ENCODE measurements at places on chromosomes 2 and 18.

DNA sequence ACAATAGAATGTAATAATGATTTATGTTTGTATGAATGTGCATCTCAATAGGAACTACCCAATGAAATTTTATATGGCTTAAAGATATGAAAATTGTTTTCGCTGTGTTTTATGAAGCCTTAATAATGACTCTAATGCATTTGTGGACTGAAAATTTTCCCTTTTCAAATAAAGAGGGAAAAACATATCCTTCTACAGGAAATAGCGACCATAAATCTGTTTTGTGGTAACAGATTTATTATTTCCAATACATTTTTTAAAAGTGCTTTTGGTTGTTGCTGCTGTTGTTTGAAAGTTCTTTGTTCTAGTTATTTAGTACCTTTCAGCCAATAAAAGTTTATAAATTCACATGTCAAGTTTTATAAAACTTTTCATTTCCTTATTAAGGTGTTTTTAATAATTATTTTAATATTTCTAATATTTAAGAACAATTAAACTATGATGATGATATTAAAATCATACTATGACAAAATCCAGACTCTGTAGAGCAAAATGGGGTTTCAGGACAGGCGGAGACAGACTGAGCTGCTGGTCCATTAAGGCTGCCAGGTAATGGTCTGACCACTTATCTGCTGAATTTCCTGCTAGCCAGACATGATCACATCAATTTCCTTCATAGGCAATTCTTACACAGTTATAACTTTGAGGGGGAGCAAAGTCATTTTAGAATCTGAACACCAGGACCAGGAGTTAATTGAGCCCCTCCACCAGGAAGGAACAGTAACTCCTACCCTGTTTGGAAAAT, 65.7 kb upstream of the NEUROD1 start:
- DNase-seq, result no peak

DNA sequence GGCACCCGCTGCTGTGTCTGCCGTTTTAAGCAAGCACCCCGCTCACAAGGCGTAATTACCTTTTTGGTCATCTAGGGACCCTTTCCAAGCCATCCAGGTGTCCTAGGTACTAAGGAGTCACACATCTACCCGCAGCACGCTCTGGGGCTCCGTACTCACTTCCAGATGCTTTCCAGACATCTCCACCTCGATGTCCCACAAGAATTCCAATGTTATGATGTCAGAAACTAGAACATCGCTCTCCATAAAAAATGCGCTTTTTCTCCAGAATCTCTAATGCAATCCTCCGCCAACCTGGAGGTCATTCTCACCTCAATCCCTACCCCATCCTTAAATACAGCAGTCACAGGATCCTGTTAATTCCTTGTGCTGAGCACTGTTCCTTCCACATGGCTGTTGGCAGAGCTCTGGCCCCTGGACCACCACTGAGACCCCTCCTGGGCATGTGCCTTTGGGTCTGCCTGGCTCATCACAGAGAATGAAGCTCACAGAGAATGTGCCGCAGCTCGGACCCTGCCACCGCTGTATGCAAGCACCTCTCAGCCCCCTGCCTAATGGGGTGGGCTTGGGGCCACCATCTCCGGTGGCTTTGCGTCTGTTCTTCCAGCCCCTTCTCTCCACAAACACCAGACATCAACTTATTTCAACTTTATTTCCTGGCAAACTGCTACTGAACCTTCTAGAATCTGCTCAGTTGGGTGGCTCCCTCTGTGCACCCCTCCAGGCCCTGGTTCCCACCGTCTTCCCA, 4.6 kb upstream of the PXDN start:
- DNase-seq, result peak; percentile 47

DNA sequence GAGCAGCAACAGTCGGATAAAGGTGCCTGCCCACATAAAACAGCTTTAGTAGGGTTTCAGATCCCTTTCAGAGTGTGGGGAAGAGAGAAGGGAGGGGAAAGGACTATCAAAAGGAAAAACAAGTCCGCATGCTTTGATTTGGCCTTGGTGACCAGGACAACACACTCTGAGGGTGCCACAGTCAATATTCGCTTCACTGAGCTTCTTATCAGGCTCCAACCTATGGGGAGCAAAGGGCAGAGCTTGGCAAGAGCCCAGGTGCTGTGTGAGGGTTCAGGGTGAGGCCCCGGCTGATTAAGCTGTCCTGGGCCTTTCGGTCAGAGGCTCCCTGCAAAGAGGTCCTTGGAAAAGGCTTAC, 237.4 kb upstream of the SMAD2 start:
- DNase-seq, result no peak

GRCh38 chr2:170255971-170256370, 78.0 kb downstream of the MYO3B start:
- DNase-seq, result peak; percentile 50

DNA sequence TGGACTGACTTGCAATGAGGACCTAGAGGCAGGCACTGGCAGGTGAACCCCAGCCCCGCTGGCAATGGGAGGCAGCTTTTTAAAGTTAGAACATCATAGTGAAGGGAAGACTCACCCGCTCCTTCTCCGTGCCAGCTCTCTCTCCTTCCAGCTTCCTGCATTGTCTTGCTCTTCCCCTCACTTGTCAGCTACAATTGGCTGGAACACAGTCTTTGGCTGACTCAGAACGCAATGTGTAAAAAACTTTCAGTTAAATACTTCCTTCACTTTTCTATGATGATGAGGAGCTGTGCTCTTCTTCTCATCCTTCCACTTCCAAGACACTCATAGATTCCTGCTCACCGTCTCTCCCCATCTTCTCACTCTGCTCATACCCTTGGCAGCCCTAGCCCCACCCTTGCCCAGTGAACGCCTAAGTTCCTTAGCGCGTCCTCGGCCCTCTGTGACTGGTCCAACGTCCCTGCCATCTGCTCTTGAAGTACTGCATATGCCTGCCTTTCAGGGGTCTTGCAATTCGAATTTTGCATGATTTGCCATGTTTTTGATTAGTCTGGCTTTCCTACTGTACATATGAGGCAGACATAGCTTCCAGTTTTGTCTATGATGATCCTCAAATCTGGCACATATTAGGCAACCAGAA, 118.0 kb upstream of the TMEM200C start:
- DNase-seq, result no peak

DNA sequence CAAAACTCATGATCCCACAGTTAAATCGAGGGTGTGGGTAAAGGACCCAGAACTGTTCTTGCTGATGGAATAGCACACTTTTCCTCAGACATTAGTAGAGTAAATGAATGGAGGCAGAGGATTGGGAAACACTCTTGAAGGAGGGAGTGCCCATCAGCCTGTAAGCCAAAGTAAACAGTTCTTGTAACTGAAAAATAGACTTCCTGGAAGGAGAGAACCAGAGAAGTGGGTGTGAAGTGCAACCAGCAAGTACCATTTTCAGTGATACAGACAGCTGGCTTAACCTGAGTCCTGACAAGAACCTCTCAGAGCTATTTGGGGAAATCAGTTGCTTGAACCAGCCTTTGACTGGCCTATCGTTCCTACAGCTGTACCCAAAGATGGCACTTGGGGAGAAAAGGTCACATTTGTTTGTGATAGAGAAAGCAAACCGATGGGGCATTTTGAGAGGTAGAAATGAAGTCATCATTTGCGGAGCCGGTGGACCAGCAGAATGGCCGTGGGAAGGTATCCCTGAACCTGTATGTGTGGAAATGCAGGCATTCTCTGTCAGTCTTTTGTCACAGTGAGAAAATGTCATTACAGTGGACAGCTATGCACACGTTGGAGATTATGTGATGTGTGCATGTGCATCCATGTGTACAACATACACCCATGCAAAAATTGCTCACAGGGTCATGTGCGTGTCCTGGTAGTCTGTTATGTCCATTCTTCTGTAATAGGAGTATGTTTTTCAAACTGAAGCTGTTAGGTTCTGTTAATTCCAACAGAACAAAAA, 17.8 kb downstream of the CRIM1 start:
- peak; percentile 67 for DNase-seq

DNA sequence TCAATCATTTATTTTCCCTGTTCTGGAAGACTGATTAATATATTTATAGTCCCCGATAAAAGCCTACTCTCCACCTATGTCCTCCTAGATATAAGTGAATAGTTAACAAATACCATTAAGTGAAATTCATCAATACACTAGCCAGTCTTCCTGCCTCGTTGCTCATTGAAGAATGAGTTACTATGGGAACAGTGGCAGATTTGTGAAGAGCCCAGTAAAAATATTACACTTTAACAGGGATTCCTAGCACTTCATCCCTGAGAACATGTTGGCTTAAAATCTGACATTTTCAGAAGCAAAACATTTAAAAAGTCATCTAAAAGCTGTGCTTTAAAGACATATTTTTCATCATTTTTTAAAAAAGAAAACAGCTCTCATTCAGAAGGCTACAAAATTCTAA, 848.7 kb upstream of the NXPH2 start:
- no peak for DNase-seq

GRCh38 chr2:178211943-178212342, 17.6 kb downstream of the OSBPL6 start:
- DNase-seq, result no peak

DNA sequence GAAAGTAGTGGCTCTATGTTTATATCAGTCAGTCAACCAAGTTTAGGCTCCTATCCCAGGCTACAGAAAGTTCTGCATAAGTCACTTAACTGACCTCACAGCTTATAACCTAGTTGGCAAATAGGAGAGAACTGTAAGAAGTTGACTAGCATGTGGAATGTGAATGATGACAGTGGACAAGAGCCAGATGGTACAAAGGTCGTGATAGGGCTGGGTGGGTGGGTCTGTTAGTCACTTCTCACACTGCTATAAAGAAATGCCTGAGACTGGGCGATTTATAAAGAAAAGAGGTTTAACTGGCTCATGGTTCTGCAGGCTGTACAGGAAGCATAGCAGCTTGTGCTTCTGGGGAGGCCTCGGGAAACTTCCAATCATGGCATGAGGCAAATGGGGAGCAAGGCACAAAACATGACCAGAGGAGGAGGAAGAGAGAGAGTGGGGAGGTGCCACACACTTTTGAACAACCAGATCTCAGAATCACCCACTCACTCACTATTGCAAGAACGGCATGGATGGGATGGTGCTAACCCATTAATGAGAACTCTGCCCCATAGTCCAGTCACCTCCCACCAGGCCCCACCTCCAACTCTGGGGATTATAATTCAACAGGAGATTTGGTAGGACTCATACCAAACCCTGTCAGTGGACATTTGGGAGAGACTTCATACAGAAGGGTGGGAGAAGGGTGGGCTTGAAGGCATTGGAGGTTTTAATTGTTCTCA, 68.8 kb downstream of the LTBP1 start:
- peak; percentile 82 for DNase-seq

GRCh38 chr18:78092901-78093300, 843.3 kb downstream of the GALR1 start:
- no peak for DNase-seq

- DNase-seq, result no peak
Measured at GRCh38 chr2:40361478-40361877, 90.4 kb downstream of the SLC8A1 start.

DNA sequence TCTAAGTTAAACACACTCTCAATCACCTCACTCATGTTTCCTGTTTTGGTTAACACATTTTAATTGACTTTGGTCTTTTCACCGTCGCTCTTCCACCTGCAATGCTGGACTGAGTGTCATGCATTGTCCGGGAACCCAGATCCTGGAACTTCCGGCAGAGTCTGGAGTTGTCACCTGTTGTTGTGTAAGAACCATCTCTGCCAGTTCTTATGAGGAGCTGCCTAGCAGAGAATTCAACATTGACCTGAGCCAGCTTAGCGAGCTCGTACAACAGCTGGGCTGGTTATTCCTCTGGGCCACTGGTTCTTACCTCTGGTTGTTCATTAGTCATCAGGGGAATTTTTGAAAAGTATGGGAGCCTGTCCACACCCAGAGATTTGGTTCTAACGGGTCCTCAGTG, 75.7 kb downstream of the BCL2L11 start:
- no peak for DNase-seq

DNA sequence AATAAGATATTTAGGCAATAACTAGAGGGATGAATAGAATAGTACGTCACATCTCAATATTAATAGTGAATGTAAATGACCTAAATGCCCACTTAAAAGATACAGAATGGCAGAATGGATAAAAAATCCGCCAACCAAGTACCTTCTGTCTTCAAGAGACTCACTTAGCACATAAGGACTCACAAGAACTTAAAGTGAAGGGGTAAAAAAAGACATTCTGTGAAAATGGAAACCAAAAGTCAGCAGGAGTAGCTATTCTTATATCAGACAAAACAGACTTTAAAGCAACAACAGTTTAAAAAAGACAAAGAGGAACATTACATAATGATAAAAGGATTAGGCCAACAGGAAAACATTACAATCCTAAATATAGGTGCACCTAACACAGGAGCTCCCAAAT, 56.7 kb upstream of the DSC1 start:
- DNase-seq, result no peak

DNA sequence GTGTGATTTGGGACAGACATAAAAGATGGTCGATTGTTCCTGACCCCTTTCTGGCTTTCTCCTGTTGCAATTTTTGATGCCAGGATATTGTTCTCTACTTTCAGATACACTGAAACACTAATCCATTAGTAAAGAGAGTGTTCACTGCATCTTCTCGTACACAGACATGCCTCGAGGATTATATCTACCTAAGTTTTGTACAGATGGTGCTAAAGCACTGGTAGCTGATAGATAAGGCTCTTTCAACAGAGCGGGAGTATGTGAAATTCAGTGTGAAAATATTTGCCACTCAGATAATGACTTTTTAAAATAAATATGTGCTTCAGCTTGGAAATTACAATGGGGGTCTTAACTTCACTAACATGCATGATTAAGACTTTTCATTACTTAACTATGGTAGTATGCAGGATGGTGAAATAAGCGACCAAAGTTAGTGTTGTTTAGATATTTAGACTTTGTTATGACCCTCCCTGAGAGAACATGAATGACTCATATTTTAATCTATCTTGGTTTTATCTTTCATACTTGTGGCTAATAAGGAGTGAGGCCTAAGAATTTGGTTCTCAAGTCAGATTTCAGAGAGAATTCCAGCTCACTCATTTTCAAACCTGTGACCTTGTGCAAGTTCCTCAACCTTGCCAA, 474.9 kb downstream of the NRXN1 start:
- DNase-seq, result no peak

DNA sequence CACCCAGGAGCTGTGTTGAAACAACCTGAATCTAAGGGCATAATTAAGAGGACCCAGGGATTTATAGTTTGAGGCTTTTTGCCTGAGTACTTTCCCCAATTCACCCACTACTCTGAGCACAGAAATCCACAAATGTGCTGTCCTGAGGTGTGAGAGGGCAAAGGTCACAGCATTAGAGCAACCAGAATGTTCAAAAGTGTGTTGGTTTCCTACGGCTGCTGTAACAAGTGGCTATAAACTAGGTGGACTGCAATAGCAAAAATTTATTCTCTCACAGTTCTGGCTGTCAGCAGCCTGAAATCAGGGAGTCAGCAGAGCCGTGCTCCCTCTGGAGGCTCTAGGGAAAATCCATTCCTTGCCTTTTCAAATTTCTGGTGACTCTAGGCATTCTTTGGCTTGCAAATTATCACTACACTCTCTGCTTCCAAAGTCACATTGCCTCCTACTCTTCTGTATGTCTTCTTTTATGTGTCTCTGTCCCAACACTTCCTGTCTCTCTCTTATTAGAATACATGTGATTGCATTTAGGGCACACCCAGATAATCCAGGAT, 91.4 kb upstream of the TACR1 start:
- peak; percentile 20 for DNase-seq

GRCh38 chr2:169091761-169092519, 22.6 kb downstream of the DHRS9 start:
- DNase-seq, result peak; percentile 57

All from EL (cell line).